ENCODE measurements at places on chromosomes 2 and 18. TPM values are rescaled to one million over a fixed set of nuclear protein-coding genes. Genes with fewer than 3 reads are reported as not detected.

DNA sequence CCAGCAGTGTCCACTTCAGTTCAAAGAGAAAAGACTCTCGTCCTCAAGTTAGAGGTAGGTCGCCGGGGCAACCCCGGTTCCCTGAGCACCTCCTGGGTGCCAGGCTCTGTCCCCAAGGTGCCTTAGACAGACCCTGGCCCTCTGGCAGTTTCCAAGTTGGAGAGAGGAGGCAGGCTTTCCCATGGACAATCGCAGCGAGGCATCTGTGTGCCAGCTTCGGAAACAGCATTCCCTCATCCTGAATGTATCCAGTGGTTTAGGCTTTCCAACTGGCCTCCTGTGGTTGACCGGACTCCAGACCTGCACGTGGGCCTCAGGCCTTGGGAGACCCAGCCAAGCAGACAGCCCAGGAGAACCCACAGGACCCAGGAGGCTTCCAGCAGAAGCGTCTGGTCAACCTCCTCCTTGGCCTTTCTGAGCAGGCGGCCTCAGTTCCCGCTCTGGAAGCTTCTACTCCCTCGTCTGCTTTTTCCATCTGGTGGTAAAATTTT lies 70.3 kb downstream of the KCNF1 start:
- no peak for DNase-seq

GRCh38 chr2:41294331-41294730 lies 753.5 kb upstream of the PKDCC start:
- DNase-seq, result no peak

DNA sequence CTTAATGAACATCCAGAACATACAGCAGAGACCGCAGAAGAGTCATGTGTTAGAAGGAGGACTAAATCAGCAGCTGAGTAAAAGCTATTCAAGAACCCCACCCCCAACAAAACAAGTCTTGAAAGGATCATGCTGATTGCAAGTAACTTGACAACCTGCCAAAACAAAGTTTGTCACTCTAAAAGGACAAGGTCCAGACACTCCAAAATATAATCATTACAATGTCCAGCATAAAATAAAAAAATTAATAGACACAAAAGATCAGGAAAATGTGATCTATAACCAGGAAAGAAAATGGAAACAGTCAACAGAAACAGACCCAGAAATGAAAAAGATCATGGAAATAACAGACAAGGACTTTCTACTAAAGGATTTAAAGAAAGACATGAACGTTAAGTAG lies 28.5 kb downstream of the CCDC88A start:
- DNase-seq, result no peak

GRCh38 chr2:126299469-126299976 lies 356.4 kb upstream of the GYPC start:
- DNase-seq, result no peak

GRCh38 chr2:106931717-106932335 lies 45.9 kb upstream of the ST6GAL2 start:
- DNase-seq, result no peak

Gene IL36G
- 0.62 TPM for total RNA-seq

DNA sequence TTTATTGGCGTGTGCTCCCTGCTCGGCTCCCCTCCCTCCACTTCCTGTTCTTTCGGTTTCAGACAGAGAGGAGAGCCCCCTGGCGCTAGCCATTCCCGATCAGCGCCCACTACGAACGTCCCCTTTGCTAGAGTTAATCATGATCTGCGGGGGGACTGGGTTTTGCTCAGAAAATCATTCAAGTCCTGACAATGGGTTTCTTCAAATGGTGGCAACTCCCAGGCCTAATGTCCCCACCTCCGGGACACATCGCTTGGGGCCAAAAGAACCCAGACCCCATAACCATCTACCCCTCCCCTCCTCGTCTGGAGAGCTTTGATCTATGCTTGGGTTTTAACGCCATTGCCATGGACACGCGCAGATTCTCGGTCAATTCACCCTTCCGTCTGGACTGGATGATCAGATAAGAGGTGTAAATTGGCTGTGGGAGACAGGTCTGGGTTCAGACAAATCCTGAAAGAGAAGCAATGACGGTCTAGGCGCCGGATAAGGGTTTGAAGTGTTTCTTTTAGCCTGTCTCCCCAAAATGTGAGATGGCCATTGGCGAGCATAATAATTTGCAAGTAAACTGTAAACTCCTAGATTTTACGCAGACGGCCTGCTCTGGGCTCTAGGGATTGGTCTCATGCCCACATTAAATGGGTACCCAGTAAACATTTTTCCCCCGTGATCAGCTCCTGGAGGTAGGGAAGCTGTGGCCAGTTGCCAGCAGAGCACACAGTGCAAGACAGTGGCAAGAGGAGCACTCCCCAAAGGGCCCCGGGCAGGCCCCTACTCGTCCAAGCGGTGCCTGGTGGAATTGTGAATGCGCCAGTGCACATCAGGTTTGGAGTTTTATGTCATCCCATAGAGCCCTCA lies 4.7 kb downstream of the NRP2 start:
- no peak for DNase-seq

Gene PTPN2
- 59.8 TPM for total RNA-seq

- DNase-seq, result no peak
Measured at GRCh38 chr2:133682347-133682746, 114.1 kb upstream of the NCKAP5 start.
